ENCODE measurements at places on chromosomes 16 and 17. TPM values are rescaled to one million over a fixed set of nuclear protein-coding genes. Genes with fewer than 3 reads are reported as not detected.

GRCh38 chr16:83947642-83948234 lies 5.3 kb upstream of the OSGIN1 start:
- H3K27me3 ChIP-seq = no peaks in the 10 kb centered on the region
- H3K36me3 ChIP-seq = no peaks in the 10 kb centered on the region
- no peak overlapping the region for H3K4me3 ChIP-seq
- H3K27ac ChIP-seq = no peak overlapping the region
- H3K4me1 ChIP-seq = peaks cover 5% of the 10 kb centered on the region

- H3K4me3 ChIP-seq = no peak overlapping the region
Observed at GRCh38 chr17:32771396-32771795, 105.5 kb downstream of the MYO1D start.

GRCh38 chr17:15388356-15389041 lies 47.1 kb upstream of the TEKT3 start:
- H3K36me3 ChIP-seq = no peaks in the 10 kb centered on the region
- no peak for DNase-seq
- no peaks in the 10 kb centered on the region for H3K4me1 ChIP-seq
- H3K27me3 ChIP-seq = peaks cover 15% of the 10 kb centered on the region
- no peak overlapping the region for H3K4me3 ChIP-seq

TPPP3 gene
- not detected for total RNA-seq

PRSS27 gene
- 1.7 TPM for total RNA-seq
